NCI-H2081 (cell line): ENCODE measurements at places on chromosomes 12 and 14.

DNA sequence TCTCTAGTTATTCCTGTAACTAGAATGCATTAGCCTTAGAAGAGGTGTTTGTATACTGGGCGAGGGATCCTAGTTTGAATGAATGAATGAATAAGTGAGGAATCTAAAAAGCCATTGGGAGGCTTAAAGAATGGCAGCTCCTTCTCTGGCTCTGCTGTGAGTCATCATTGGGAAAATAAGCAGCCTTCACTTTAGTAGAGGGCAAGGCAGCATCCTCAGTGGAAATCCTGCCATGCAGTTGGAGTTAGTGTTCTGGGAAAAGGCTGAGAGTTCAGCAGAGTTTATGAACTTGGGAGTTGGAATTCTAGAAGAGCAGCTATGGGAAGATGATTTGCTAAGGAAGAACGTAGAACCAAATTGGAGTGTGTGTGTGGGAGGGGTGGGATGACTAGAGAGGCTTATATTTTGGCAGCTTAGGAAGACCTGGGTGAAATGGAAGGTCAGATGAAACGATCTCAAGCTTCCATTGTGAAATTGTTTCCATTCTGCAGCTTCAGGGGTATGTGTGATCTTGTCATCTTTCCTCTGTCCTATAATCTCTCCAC, 120.8 kb downstream of the PTCSC3 start:
- no peak for DNase-seq

- DNase-seq, result no peak
These were observed 51.0 kb downstream of the ACTN1 start for GRCh38 chr14:68927956-68928675.

- DNase-seq, result no peak
These were observed 605.0 kb upstream of the USP15 start for GRCh38 chr12:61655241-61655640.

- no peak for DNase-seq
These were observed 604 bp upstream of the MAGOHB start for GRCh38 chr12:10614056-10614370.

GRCh38 chr12:47903151-47903611, 1.6 kb downstream of the VDR start:
- no peak for DNase-seq

DNA sequence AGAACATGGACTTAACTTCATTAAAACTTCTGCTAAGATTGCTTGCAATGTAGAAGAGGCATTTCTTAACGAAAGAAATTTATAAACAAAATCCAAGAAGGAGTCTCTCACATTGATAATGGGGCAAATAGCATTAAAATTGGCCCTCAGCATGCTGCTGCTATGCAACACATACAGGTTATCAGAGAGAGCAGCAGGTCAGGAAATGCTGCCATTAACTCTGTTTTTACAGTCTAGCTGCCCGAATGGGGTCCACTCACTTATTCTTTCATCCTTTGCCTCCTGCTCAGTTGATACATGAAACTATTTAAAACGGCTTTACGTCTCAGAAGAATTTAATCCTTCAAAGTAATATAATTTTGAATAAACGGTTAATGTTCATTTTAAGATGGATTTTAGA, 620.4 kb downstream of the SLC16A7 start:
- no peak for DNase-seq

DNA sequence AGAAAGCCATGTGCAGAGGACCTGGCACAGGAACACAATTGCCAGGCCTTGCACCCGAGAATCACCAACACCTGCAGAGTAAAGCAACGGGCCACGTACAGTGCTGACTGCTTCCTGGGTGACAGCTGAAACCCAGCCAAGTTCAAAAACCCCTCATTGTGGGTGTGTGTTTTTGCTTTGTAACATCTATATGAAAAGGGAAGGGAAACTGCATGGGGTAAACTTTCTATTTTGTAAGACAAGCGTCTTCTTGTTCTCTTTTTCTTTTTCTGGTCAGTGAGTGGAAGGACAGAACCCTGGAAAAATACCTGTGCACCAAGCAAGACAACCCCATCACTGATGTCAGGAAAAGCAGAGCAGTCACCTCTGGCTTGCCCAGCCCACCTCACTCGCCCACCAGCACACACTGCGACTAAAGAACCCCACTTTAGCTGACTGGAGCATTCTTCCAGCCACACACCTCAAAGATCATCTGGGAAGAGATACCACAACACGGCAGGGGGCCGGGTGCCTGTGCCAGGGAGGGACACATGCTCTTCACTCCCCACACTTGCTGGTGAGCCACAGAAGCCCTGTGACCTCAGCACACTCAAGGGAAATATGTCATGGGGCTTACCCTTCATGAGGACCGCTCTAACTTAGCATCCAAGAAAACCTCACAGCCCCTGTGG, 172.3 kb downstream of the NDUFA12 start:
- peak; percentile 55 for DNase-seq

GRCh38 chr12:26135010-26135420, 10.2 kb upstream of the BHLHE41 start:
- peak; percentile 2 for DNase-seq

GRCh38 chr12:12903642-12904609, 12.6 kb downstream of the GPRC5A start:
- no peak for DNase-seq

DNA sequence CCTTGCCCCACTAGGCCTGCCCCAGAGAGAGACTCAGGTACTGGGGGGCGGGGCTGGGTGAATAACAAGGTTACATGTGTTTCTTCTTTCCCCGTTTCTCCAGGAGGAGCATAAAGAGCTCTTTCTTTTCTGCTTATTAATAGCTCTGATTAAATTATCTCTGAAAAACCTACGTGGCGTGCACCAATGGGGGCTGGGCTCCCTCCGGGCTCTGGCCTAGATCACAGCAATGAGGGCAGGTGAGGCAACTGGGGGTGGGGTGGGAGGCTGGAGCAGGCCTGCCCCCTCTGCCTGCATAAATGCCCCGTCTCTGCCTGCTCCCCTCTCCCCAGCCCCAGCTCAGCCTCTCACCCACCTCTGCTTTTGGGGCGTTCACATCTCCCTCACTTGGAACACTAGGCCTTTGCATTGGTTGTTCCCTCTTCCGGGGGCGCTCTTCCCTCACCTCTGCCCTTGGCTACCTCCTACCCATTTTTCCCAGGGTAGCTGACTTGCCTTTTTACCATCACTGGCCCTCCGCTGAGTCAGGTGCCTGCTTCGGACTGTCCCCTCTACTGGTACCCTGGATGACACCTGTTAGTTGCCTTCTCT, 4.1 kb upstream of the FAM222A start:
- DNase-seq, result no peak

DNA sequence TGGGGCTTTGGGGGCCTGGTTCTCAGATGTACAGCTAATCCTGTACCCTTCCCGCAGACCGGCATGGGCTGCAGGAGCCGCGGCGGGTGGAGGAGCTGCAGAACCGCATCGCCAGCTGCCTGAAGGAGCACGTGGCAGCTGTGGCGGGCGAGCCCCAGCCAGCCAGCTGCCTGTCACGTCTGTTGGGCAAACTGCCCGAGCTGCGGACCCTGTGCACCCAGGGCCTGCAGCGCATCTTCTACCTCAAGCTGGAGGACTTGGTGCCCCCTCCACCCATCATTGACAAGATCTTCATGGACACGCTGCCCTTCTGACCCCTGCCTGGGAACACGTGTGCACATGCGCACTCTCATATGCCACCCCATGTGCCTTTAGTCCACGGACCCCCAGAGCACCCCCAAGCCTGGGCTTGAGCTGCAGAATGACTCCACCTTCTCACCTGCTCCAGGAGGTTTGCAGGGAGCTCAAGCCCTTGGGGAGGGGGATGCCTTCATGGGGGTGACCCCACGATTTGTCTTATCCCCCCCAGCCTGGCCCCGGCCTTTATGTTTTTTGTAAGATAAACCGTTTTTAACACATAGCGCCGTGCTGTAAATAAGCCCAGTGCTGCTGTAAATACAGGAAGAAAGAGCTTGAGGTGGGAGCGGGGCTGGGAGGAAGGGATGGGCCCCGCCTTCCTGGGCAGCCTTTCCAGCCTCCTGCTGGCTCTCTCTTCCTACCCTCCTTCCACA, 7.6 kb downstream of the NR4A1 start:
- DNase-seq, result peak; percentile 75

DNA sequence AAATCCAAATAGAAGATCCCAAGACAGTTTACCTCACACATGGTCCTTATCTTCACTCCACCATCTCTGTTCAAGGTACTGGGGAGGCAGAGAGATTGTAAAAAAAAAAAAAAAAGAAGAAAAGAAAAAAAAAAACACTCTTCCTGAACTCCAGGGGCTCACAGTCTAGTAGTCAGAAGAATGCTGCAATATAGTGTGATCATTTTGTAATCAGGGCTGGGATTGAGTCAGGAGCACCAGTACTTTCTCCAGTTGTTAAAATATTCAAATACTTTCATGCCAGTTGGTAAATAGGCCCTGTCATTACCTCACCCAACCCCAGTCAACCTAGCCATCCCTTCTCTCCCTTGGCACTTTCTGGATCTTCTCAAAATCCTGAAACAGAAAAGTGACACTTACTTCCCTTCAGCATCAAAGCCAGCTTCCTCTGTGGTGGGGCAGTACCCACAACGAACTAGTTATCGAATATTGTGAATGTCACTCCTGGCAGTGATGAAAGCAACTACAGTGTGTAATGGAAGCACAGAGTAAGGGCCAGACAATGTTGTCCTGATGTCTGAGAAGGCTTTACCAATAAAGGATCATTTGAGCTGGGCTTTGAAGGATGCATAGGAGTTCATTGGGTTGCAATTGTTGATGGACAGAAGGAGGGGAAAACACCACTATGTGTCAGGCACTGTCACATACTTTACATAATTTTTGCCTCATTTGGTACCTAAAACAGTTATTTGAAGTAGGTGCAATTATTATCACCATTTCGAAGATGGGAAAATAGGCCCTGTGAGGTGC, 44.3 kb upstream of the HSPB8 start:
- DNase-seq, result no peak

DNA sequence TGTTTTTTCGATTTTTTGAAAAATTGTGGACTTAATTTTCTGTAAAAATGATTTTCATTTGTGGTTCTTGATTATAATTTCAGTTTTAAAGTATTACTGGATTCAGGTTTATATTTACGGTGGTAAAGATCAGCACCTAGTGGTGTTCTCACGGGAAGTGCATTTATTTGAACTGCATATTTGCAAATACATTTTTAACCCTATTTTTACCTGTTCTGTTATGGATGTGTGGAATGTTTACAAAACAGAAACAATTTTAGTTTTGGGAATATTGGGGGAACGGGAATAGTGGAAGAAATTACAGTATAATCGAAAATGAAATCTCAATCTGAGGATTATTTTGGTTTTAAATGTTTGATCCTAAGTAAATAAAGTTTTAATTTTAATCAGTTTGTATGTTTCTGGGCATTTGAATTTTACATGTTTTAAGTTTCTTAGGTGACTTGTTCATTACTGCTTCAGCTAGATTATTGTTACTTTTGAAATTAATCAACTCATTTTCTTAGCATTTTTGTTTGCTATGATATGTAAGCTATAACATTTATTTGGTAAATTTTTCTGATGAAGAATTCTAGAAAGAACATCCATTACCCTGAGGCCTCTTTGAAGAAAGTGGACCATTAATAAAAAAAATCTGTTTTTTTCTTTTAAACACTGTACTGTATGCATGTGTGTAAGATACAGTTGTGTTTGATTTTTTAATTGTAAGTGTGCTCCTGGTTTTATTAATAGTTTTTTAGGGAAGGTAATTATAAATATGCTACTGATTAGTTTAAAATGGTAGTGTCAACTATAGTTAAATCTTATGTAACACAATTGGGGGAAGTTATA, 942 bp downstream of the ATF7IP start:
- DNase-seq, result no peak

- DNase-seq, result peak; percentile 63
These were observed 2.4 kb downstream of the AGAP2 start for GRCh38 chr12:57735952-57736740.

DNA sequence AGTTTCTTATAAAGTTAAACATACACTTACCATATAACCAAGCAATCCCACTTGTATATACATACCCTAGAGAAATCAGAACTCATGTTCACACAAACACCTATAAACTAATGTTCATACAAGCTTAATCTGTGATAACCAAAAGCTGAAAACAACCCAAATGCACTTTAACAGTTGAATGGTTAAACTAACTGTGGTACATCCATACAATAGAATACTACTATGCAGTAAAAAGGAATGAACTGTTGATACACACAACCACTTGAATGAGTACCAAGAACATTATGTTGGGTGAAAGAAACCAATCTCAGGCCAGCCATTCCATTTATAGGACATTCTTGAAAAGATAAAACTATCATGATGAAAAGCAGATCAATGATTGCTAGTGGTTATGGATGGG, 427.6 kb downstream of the DPF3 start:
- DNase-seq, result no peak

GRCh38 chr12:76060111-76060510, 24.4 kb downstream of the NAP1L1 start:
- no peak for DNase-seq

DNA sequence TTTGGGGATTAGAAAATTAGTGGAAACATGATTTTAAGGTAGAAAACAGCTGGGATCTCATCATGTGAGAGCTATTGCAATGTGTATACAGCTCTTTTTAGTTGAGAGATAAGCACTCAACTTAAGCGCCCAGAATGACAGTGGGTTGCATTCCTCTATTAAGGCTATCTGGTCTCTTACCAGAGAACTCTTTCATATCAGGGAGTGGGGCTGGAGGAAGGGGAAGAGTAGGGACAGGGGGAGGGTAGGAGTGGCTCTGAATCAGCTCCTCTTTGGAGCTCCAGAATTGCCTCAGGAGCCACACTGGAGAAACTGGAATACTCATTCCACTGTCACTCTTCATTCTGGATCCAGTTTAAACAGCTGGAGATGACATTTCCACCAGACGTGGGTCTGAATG, 9.2 kb upstream of the PLEKHG3 start:
- no peak for DNase-seq

GRCh38 chr14:68945585-68946488, 33.3 kb downstream of the ACTN1 start:
- no peak for DNase-seq

DNA sequence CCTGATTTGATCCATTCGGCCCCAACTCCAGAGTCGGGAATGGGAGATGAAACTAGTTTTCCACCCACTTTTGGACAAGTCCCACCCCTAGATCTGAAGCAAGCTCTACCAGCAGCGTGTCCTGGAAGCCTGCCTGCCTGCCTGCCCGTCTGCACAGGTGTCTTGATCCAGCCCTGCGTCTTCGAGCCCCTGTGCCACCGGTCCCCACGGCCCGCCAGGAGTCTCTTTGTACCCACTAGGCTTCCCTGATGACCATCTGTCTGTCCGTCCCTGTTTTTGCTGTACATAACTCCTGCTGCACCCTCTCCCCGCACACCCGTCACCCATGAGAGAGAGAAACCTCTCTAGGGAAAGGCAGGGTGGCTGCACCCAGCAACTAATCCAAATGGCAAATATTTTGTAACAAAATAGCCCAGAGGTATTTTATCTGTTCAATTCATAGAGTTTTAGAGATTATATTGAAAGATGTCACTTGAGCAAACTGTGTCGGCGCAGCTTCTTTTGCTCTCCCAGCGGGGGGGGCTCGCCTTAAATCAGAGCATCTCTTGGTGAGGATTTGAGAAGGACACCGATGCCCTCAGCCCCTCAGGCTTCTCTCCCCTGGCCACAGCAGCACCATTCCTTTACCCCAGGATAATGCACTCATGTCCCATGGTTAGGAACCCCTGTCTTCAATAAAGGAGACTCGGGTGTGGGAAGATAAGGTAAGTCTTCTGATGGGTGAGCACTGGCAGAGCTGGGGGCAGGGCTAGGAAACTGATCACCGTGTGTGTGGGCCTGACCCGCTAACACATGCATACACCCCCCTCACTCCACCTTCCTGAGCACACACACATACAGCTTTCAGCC, 35.8 kb downstream of the SLC6A12 start:
- DNase-seq, result no peak
